Stimulated activated CD4-positive, alpha-beta T cell treated with anti-CD3 and anti-CD28 coated beads, Interleukin-1b, Interleukin-23, amount 100 ng/mL, for 1 hour (primary cell): ENCODE measurements at places on chromosomes 1 and 21.

GRCh38 chr1:13675151-13675651 lies 24.8 kb upstream of the PRDM2 start:
- DNase-seq = no peak

GRCh38 chr1:223708651-223709268 lies 3.6 kb upstream of the CAPN2 start:
- no peak for DNase-seq

DNA sequence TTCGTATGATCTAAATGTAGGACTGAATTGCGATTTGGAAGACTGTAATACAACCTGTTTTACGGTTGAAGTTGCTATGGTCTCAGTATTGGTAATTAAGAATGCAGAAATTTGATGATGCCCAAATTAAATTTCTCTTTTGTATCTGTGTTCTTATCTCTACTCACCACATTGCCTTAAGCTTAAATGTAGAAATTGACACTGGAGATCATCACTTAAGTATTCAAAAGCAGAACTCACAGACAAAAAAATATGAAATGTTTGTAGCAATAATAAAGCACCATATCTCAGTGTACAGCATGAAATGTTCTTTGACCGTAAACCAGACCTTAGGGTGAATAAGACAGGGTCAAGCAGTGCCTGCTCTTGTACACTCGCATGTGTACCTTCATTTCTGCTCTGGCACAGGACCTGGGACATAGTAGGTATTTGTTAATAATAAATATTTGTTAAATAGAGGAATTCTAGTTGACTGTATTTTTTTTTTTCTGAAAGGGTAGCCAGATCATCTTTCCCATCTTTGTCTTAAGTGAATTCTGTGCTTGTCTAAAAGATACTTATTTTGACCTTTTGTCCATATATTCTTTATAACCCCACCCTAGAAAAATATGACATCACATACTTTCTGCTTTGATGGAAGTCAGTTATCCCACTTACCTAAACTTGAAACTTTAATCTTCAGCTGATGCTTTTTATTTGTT lies 1.5 kb downstream of the CDC7 start:
- DNase-seq = no peak

GRCh38 chr1:12475947-12476346 lies 142.1 kb downstream of the DHRS3 start:
- DNase-seq = no peak
